NCI-H774 (cell line): ENCODE measurements at places on chromosomes 11 and 22.

DNA sequence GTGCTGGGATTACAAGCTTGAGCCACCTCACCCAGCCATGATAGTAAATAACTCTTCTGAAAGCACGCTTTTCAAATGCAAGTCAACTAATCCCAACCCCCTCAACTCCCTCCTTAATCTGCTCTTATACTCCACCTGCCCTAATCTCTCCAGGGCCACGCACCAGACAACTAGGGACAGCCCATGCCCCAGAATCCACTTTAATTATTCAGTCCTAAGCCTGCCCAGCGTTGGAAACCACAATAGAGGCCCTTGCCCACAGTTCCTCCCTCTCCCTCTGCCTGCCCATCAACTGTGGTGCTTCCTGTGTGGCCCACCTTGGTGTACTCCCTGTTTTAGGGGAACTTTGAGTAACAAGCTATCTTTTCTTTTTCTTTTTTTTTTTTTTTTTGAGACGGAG, 2.7 kb upstream of the VPREB3 start:
- DNase-seq: no peak

GRCh38 chr22:28424427-28425080, 255.1 kb downstream of the TTC28 start:
- peak; percentile 62 for DNase-seq

DNA sequence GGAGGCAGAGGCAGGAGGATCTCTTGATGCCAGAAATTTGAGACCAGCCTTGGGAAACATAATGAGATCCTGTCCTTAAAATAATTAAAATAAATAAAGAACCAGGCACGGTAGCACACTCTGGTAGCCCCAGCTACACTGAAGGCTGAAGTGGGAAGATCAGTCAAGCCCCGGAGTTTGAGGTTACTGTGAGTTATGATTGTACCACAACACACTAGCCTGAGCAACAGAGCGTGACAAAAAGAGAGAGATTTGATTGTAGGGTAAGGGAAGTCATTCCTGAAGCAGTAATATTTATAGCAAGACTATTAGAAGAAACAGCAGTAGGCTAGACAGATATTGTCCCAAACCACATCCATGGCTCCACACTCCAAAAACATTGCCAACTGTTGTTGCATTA, 1408.4 kb upstream of the TENM4 start:
- no peak for DNase-seq

GRCh38 chr11:120606211-120607010, 94.9 kb downstream of the GRIK4 start:
- no peak for DNase-seq

- DNase-seq: no peak
These were observed 4.6 kb upstream of the RTCB start for GRCh38 chr22:32416556-32417085.

- no peak for DNase-seq
These were observed 76.0 kb downstream of the SC5D start for GRCh38 chr11:121368364-121369240.

- no peak for DNase-seq
These were observed 49.9 kb downstream of the KIAA1671 start for GRCh38 chr22:25002241-25002985.

DNA sequence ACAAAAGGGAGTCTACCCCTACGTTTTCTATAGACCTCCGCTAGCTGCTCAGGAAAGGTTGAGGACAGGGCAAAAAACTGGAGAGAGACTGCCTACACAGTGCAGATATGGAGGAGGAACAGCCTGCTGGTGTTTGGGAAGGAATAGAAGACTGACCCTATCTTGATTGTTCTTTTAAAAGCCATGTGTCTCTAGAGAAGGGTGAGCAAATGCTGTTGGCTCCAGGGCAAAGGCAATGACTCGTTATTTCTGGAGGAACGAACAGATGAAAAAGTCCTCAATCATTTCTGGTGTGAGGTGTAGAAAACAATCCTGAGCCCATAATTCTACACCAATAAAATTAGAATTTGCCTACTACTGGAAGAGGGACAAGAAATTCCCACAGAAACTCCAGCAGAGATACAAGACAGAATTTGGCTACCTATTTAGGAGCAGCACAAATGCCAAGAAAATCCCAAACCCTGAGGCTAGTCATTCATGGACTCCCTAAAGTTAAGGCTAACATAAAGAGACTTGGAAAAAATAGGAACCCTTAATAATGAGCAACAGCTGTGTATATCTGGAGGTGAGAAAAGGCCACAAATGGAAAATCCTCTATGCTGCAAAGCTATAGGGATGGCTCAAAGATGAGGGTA, 1206.3 kb upstream of the CNTN5 start:
- no peak for DNase-seq

GRCh38 chr11:10625281-10625981, 57.0 kb upstream of the LYVE1 start:
- DNase-seq: no peak

GRCh38 chr11:76096552-76096951, 109.8 kb downstream of the WNT11 start:
- no peak for DNase-seq

GRCh38 chr11:109865548-109866186, 227.5 kb upstream of the ZC3H12C start:
- peak; percentile 41 for DNase-seq

GRCh38 chr11:112694813-112695212, 266.4 kb upstream of the NCAM1 start:
- DNase-seq: no peak

- DNase-seq: no peak
These were observed 1.1 kb downstream of the USP35 start for GRCh38 chr11:78189851-78190250.

- DNase-seq: no peak
These were observed 61.4 kb upstream of the BMAL1 start for GRCh38 chr11:13216019-13216710.

GRCh38 chr11:57727185-57727584, 14.1 kb upstream of the SELENOH start:
- no peak for DNase-seq

- DNase-seq: no peak
These were observed 96.6 kb downstream of the MPPED2 start for GRCh38 chr11:30489511-30489910.

- DNase-seq: no peak
These were observed 53.7 kb downstream of the FBXO7 start for GRCh38 chr22:32528316-32528715.

- no peak for DNase-seq
These were observed 3.2 kb upstream of the CSDC2 start for GRCh38 chr22:41557401-41558240.
